ENCODE measurements at places on chromosomes 11 and 22.

DNA sequence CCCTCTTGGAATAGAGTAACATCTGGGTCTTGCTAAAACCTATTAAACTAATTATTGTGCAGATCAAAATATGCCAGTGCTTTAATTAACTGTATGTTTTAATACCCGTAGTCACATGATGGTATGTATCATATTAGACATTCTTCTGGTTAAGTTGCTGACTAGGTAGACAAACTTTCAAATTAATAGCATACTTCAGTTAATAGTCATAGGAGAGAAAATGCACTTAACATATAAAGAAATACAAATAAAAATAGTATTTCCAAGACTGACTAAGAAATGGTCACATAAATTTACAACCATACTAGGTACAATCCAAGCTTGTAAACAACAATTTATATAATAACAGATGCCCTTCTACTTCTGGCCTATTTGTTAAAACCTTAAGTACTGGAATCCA is 7.6 kb upstream of the EXPH5 start:
- no peak for DNase-seq

- DNase-seq: peak; percentile 81
These were observed 2.8 kb upstream of the CDKN1C start for GRCh38 chr11:2888266-2888968.

GRCh38 chr11:126495281-126496220 is 140.1 kb downstream of the ST3GAL4 start:
- no peak for DNase-seq

DNA sequence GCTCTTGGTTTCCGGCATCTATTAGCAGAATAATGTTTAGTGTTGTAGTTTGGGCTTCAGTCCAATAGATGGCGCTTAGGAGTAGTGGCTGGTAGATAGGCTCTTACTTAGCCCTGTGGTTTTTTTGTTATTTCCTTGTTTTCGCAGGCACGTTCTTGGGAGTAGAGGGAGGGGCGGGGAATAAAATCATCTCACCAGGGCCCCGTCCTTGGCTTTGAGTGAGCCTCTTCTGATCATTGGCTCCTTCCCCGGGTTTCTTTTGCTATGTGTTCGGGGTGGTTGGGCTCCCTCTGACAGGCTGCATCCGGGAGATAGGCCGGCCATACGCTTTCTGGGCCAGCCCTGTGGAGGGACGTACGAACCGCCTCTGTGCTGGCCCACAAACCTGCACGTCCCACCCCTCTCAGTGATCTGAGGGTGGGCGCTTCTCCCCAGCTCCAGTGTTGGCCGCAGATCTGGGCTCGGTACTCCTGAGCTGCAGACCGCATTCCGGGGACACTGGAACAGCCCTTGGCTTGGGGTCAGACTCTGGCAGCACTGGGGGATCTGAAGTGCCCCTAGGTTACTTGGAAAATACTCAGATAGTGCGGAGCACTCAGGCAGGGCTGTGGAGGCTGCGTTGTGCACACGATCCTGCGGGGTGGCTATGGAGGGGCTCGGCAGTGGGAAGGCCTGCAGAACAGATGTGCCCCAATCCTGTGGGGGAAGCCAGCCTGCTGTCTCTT is 217.0 kb downstream of the DYNC2H1 start:
- DNase-seq: peak; percentile 37

GRCh38 chr22:37281646-37282384 is 493 bp upstream of the CYTH4 start:
- no peak for DNase-seq

- no peak for DNase-seq
These were observed 3.5 kb downstream of the CNTF start for GRCh38 chr11:58625826-58626460.

GRCh38 chr11:96620464-96621044 is 230.7 kb downstream of the JRKL start:
- DNase-seq: peak; percentile 2

- DNase-seq: no peak
These were observed at the start of gene CATSPERZ for GRCh38 chr11:64299847-64300648. Gene CATSPERZ, plus strand, starts transcription at chr11:64300358. Its CDS starts 53 bp downstream, at chr11:64300411.

- no peak for DNase-seq
These were observed 15.7 kb downstream of the USP28 start for GRCh38 chr11:113859665-113860064.

DNA sequence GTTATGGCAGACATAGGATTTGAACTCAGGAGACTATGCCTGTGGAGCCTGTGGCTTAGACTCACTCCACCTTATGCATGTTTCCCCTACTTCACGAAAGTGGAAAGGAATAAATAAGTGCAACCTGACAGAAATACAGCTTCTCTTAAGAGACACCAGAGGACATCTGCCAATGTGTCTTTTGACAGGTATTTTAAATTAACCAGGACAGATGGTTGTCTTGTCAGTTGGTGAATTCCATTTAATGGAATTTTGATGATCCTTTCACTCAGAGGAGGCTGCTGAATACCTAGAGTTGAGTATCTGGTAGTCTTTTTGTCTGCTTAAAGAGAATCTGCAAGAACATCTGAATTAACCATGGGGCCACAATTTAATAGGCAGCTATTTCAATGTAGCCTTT is 46.1 kb downstream of the NELL1 start:
- no peak for DNase-seq

DNA sequence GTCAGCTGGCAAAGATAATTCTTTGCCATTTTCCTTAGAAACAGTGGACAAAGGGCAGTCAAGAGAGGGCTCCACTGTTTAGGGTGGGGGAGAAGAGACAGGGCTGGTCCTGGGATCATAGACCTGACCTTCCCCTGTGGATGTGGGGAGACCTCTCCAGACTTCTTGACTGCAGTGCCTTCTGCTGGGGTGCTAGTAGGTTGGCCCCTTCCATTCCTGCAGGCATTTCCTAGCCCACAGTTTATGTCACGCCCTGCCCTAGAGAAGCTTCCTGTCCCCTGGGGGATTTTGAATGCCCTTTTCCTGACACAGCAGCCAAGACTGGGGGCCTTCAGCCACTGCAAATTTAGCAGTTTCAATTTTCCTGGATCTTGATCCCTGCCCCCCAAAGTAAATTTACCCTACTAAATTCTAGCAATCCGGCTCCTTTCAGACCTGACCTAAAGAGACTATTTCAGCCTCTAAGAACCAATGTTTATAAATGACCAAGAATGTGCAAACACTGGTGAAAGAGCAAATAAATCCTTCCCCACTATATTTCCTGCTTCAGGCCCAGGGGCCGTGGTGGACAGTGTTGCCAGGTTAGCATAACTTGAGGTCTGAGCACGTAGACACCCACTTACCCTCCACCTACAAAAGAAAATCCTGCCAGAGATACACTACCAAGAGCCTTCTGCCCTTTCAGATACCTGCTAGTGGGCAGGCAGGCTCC is 58.4 kb downstream of the PPFIBP2 start:
- DNase-seq: no peak

GRCh38 chr11:73245461-73245860 is 26.7 kb upstream of the P2RY6 start:
- DNase-seq: no peak

DNA sequence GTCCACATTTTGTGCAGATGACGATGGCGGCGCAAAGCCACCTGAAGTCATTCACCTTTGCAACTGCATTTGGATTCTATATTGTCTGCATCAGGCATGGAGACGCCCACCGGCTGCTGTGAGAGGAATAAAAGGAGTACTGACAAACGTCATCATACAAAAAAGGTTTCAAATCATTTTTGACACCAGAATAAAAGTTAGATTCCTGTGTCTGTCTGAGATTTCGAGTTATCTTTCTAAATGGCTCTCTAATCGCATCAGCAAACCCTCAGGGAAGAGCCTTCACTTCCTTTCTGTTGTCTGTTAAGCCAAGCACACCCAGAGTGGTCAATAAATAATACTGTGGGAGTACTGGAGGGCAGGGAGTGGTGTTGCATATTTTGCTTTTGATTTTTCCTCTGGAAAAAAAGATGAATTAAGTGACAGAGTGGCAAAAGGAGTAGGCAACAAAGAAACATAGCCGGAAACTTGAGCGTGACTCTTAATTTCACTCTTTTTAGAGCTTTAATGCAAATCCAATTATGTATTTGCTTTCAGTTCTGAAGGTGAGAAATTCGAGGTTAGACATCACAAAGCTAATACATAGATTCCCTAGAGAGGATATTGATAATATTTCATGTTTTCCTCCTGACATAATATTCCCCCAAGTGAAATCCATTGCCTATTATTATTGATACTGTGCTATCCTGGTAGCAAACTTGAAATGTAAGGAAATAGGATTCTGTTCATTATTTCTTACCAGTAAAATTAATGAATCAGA is 150.8 kb upstream of the MTMR2 start:
- no peak for DNase-seq

- peak; percentile 50 for DNase-seq
These were observed 16.3 kb upstream of the GPR83 start for GRCh38 chr11:94417386-94417987.

DNA sequence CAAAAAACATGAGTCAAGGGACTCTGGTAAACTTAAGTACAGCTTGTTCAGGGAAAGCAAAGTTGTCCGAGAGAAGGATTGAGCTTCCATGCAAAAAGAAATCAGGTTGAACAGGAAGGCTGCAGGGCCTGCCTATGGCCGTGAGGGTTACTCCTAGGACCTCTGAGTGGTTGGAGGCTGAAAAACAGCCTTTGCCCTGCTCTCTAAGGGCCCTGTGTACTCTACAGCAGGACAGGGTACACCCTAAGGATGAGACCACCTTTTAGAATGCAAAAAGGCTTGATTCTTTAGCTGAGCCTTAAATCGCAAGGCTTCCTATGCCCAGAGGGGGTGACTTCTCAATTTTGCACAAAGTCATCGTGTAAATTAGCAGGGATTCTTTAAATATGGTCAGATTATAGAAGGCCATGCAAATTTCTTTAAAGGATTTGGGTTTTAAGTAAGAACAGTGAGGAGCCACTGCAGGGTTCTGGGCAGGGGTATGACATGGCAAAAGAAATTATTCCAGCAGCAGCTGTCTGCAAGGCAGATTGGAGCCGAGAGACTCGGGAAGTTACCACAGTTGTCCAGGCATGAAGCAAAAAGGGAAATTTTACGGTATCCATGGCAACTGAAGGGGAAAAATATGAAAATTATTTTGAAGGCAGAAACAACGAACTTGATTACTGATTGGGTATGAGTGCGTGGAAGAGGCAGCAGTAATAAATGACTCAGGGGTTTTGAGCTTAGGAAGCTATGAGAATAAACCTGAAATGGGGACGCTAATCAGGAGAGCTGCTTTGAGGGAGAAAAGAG is 91.8 kb downstream of the FAM76B start:
- no peak for DNase-seq

GRCh38 chr11:640021-640706 is 3.1 kb downstream of the DRD4 start:
- DNase-seq: no peak

DNA sequence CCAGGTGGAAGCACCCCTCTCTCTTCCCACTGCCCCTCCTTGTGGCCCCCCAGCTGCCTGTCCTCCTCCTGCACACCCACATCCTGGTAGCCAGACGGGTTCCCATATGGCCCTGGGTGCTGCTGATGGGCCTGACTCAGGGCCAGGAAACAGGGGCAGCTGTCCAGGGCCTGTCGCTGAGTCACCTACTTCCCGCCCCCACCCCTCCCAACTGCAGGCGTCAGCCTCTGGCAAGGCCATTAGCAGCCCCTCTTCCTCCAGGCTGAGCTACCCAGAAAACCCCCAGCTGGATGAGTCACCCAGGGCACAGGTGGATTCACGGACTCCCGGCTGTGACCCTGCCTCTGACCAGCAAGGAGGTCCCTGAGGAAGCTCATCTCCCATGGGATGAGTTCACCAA is 6.9 kb upstream of the GAL start:
- peak; percentile 86 for DNase-seq

DNA sequence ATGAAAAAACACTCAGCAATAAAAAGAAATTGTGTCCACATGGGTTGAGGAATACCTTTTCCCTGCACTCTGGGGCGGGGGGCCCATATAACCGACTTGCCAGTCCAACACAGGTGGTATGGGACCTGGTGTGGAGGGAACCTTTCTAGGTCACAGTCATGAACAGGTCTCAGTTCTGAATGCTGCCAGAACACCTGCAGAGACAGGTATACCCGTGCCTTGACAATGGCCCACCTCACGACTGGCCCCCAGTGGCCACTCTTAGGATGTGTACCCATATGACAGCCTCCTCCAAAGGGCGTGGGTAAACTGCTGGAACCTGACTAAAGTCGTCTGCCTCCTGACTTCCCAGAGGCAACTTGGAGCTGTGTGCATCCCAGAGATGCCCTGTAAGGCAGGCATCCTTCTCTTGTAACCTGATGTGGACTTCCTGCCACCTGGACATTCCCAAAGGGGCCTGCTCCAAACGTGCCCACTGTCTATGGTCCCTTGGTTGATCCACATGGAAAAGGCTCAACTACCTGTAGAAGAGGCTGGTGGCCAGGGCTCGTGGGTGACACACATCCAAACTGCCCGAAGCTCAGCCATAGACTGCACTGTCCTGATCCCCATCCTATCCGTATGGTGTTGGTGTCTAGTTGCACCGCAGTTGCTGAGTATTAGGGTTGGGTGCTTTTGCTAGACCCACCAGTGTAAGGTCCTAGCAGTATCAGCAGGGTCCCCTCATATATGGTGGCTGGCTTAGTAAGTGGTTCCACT is 859.3 kb downstream of the BRD1 start:
- peak; percentile 53 for DNase-seq

GRCh38 chr11:100865443-100866065 is 178.5 kb downstream of the ARHGAP42 start:
- no peak for DNase-seq

DNA sequence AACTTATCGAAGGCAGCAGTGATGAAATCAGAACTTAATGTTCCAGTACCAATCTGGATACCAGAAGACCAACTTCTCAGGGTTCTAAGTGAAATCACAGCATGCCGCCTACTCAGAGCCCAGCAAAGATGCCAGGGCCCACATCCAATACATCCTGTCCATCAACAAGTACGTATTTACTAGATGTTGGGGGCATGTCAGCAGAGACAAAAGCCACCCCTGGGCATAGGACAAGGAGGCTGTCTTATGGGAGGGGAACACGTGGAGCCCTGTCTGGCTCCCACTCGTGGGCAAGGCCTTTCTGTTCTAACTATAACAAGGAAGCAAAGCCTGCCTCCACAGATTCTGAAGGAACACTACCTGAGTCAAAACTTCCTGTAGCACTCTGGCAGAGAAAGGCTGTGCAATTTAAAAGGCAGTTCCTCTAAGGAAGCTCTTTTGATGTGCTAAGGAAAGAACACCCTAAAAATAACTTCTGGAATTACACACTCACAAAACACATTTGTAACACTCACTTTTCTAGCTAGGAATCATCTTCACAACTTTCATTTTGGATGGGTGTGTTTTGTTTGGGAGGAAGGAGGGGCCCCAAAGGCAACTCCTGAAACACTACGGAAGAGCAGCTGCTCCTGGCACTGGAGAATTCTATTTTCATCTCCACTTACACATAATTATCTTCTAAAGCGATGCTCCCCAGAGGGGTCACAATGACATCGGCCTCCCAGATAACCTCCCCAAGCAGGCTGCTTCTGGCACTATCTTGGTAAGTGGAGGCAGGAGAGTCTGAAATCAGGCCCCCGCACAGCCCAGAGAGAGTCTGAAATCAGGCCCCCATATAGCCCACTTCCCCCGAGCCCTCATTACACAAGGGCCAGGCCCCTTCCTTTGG is 14.2 kb downstream of the SMCO4 start:
- DNase-seq: no peak

GRCh38 chr22:34950489-34950888 is 115.5 kb upstream of the ISX start:
- no peak for DNase-seq
